ENCODE measurements at places on chromosomes 7 and 10.

- DNase-seq = no peak
These were observed 68.0 kb downstream of the TRIL start for GRCh38 chr7:28890137-28890536.

- no peak for DNase-seq
These were observed 610 bp downstream of the AVPI1 start for GRCh38 chr10:97686301-97686961.

DNA sequence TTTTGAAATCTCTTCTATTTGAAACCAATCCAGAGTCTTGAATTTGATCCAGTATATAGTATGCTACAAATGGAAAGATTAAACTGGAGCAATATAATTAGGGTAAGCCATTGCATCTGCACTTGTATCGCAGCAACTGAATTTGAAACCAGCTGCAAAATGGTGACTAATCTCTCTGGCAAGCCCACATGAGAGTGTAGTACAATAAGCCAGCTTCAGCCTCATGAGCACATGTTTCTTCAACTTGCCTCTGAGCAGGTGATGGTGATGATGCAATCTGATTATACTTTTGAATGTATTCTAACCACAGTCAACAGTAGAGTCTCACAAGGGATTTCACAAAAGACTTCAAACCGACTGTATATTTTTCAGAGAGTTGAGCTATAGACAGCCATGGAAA, 829 bp upstream of the RPA3 start:
- DNase-seq = no peak

GRCh38 chr10:90592638-90593302, 265.1 kb downstream of the HTR7 start:
- DNase-seq = no peak

- DNase-seq = no peak
These were observed 9.4 kb upstream of the CLDN3 start for GRCh38 chr7:73779517-73779916.

- no peak for DNase-seq
These were observed 262.8 kb downstream of the SLC25A13 start for GRCh38 chr7:96059075-96059474.
